ENCODE measurements at places on chromosomes 7 and 10. TPM values are rescaled to one million over a fixed set of nuclear protein-coding genes. Genes with fewer than 3 reads are reported as not detected.

Gene IDI2
- not detected for total RNA-seq

Gene HECW1
- total RNA-seq, result not detected

Gene HOXA7
- total RNA-seq, result not detected

DNA sequence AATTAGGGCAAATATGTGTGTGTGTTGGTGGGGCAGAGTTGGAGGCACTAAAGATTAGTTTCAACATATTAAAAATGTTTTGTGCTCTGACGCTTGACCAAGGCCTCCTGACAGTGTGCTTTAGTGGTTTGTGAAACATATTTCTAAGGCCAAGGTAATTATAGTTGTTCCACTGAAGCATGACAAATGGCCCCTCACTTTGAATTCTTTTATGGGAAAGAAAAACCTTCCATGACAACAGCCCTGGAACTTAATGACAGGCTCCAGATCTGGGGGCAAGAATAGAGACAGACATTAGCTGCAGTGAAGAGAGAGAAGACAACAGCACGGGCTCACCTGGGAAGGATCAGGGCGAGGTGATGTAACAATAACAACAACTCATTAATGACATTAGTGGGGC is 155.8 kb downstream of the CHN2 start:
- no peak for DNase-seq
- no peaks in the 10 kb centered on the region for H3K27me3 ChIP-seq
- H3K36me3 ChIP-seq, result no peaks in the 10 kb centered on the region

DNA sequence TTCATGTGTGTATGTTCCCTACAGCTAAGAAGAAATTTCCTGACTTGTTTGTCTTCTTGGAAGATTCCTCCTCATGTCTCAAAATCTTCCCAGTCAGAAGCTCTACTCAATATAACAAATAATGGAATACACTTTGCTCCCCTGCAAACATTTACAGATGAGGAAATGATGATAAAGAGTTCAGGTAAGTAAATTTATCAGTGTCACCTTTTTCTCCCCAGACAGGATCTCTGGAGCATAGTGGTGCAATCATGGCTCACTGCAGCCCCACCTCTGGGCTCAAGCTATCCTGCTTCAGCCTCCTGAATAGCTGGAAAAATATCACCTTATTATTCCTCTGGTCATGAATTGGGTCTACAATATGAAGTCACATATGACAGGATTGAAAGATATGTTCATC is 25.5 kb downstream of the ACADSB start:
- no peaks in the 10 kb centered on the region for H3K27me3 ChIP-seq
- no peak overlapping the region for H3K4me3 ChIP-seq

GRCh38 chr10:116752969-116753665 is 10.8 kb upstream of the HSPA12A start:
- H3K4me1 ChIP-seq, result no peaks in the 10 kb centered on the region
- no peak overlapping the region for H3K27ac ChIP-seq
- H3K27me3 ChIP-seq, result peaks cover 9% of the 10 kb centered on the region
- H3K4me3 ChIP-seq, result no peak overlapping the region

DNA sequence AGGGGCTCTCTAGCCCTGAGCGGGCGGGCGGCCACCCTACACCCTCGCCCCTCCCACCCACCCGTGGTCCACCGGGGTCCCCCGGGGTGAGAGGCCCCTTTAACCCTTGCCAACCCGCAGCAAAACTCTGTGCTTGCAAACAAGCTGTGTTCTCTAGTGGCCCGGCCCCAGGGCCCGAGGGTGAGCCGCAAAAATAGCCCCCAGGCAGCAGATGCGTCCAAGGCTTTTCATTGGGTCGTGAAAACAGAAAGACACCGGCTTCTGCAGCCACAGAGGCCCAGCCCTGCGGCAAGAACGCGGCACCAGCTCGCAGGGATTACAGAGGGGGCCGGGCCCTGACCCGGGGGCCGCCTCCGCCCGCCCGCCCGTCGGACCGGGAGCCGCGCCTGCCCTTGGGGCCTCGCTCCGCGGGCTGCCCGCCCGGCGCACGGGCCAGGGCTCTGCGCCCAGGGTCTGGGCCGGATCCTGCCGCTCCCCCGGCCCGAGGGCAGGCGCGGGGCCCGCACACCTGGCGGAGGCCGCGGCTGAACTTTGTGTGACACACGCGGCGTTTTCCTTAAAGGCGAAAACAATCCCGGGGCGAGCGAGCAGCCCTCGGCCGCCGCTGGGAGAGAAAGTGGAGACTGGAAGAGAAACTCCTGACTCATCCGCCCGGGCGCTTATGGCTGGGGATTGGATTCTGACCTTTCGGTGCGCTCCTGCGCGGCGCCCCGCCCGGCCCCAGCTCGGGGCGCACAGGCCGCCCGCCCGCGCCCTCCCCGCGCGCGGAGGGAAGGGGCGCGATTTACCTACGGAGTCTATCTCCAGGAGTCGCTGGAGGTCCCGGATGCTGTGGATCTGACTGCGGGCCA is 2.8 kb downstream of the PDGFA start:
- no peak overlapping the region for H3K27ac ChIP-seq
- DNase-seq, result no peak

DNA sequence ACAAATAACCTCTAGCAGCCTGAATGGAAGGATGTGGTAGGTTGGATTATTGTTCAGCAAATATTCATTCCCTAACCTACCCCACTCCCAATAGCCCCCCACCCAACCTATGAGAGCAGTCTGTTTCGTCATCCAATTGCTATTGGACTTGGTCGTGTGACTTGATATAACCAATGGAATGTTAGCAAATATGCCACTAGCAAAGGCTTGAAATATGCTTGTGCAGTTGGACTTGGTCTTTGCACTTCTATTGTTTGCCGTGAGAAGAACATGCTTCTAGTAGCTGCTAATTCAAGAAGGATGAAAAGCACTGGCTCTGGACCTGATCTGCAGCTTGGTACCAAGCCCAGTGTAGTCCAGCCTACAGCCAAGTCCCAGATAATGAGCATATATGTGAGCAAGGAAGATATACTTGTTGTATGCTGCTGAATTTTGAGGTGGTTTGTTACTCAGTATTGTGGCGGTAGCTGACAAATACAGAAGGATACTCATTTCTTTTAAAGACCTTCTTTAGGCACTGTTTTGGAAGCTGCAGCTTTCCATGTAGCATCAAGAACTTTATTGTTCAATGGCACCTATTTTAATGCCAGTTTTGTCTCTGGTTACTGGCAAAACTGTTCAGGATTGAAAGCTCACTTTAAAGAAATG is 180.4 kb downstream of the EXOC4 start:
- no peak overlapping the region for H3K27ac ChIP-seq
- no peaks in the 10 kb centered on the region for H3K36me3 ChIP-seq
- no peak overlapping the region for H3K4me3 ChIP-seq
- peaks cover 15% of the 10 kb centered on the region for H3K4me1 ChIP-seq

GRCh38 chr10:30048768-30049517 is 10.4 kb downstream of the JCAD start:
- H3K36me3 ChIP-seq, result no peaks in the 10 kb centered on the region
- peak overlapping the region; percentile 1 for H3K27ac ChIP-seq
- H3K27me3 ChIP-seq, result peaks cover 50% of the 10 kb centered on the region
- DNase-seq, result peak; percentile 57
